ENCODE measurements at places on chromosomes 2 and 18. TPM values are rescaled to one million over a fixed set of nuclear protein-coding genes. Genes with fewer than 3 reads are reported as not detected.

- no peaks in the 10 kb centered on the region for H3K4me1 ChIP-seq
- no peaks in the 10 kb centered on the region for H3K27me3 ChIP-seq
- H3K4me3 ChIP-seq = no peak overlapping the region
- no peak overlapping the region for H3K27ac ChIP-seq
- H3K36me3 ChIP-seq = no peaks in the 10 kb centered on the region
- DNase-seq = no peak
Measured at GRCh38 chr2:60440079-60440766, 113.2 kb downstream of the BCL11A start.

Gene ERBB4
- 29.3 TPM for total RNA-seq

GRCh38 chr2:158580760-158581159, 124.0 kb downstream of the PKP4 start:
- H3K36me3 ChIP-seq = no peaks in the 10 kb centered on the region
- no peak overlapping the region for H3K27ac ChIP-seq
- no peak for DNase-seq
- H3K4me3 ChIP-seq = no peak overlapping the region
- no peaks in the 10 kb centered on the region for H3K27me3 ChIP-seq

GRCh38 chr2:151009437-151010175, 252.1 kb downstream of the RBM43 start:
- no peak overlapping the region for H3K4me3 ChIP-seq
- H3K27me3 ChIP-seq = no peaks in the 10 kb centered on the region
- H3K36me3 ChIP-seq = no peaks in the 10 kb centered on the region
- no peak for DNase-seq

Gene CPO
- total RNA-seq = 3.0 TPM

Gene DSG4
- not detected for total RNA-seq

DNA sequence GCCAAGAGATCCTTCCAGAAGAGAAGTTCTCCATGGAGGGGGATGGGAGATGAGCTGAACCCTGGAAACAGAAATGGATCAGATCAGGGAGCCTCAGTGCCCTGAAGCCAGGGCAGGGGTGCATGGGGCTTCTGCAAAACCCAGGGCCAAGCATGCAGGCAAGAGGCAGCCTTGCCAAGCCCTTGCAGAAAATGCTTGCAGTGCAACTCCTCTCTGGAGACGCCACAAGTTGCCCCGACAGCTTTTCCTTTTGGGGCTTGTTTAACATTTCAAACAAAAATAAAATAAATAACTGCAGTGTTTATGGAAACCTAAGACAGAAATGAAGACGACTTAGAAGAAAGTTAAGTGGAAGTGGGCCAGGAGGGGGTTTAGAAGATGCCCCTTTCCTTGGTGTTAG, 177.5 kb upstream of the TNP1 start:
- H3K4me1 ChIP-seq = peaks cover 26% of the 10 kb centered on the region
- no peak overlapping the region for H3K27ac ChIP-seq
- H3K36me3 ChIP-seq = no peaks in the 10 kb centered on the region
- no peak for DNase-seq
- no peak overlapping the region for H3K4me3 ChIP-seq

GRCh38 chr2:136357007-136357380, 239.0 kb upstream of the CXCR4 start:
- DNase-seq = no peak
- H3K27ac ChIP-seq = no peak overlapping the region
- H3K27me3 ChIP-seq = no peaks in the 10 kb centered on the region
- no peak overlapping the region for H3K4me3 ChIP-seq

- no peak overlapping the region for H3K4me3 ChIP-seq
- H3K27ac ChIP-seq = peak overlapping the region; percentile 14
- no peaks in the 10 kb centered on the region for H3K36me3 ChIP-seq
- no peak for DNase-seq
Measured at GRCh38 chr2:223102040-223102400, 50.0 kb downstream of the KCNE4 start.

DNA sequence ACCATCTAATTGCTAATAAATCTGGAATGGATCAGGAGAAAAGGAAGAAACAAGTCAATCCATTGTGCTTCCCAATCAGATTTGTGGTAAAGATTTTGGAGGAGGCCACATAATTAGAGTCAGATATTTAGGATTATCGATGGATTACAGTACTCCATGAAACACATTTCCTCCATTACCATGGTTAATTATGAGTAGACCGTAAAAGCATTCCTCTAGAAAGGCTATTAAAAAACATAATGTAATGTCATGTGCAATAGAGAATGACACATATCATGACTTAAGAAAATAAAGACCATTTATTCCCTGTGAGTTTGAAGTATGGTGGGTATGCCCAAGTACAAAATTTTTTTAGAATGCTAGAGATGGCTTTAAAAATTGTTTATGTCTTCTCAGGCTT, 96.1 kb downstream of the ITGA4 start:
- no peak overlapping the region for H3K4me3 ChIP-seq
- H3K27ac ChIP-seq = no peak overlapping the region
- no peaks in the 10 kb centered on the region for H3K27me3 ChIP-seq
- H3K4me1 ChIP-seq = no peaks in the 10 kb centered on the region

- no peak overlapping the region for H3K4me3 ChIP-seq
- H3K27me3 ChIP-seq = no peaks in the 10 kb centered on the region
- H3K27ac ChIP-seq = no peak overlapping the region
- H3K4me1 ChIP-seq = no peaks in the 10 kb centered on the region
- no peak for DNase-seq
Measured at GRCh38 chr2:143668234-143668633, 539.0 kb downstream of the ARHGAP15 start.

GRCh38 chr2:239934571-239935171, 90.5 kb downstream of the NDUFA10 start:
- no peaks in the 10 kb centered on the region for H3K4me1 ChIP-seq
- no peak for DNase-seq
- H3K36me3 ChIP-seq = no peaks in the 10 kb centered on the region
- no peak overlapping the region for H3K4me3 ChIP-seq
- H3K27ac ChIP-seq = no peak overlapping the region

- no peak for DNase-seq
- H3K27me3 ChIP-seq = no peaks in the 10 kb centered on the region
- no peak overlapping the region for H3K27ac ChIP-seq
- peaks cover 24% of the 10 kb centered on the region for H3K4me1 ChIP-seq
Measured at GRCh38 chr2:161355983-161356382, 47.8 kb downstream of the PSMD14 start.

GRCh38 chr2:25740810-25741381, 67.5 kb upstream of the DTNB start:
- DNase-seq = no peak
- no peaks in the 10 kb centered on the region for H3K27me3 ChIP-seq
- no peaks in the 10 kb centered on the region for H3K4me1 ChIP-seq
- H3K36me3 ChIP-seq = peaks cover 9% of the 10 kb centered on the region
- H3K27ac ChIP-seq = no peak overlapping the region

- H3K4me1 ChIP-seq = peaks cover 56% of the 10 kb centered on the region
- no peaks in the 10 kb centered on the region for H3K36me3 ChIP-seq
Measured at GRCh38 chr2:40127146-40127545, 324.7 kb downstream of the SLC8A1 start.

- no peak overlapping the region for H3K27ac ChIP-seq
- no peaks in the 10 kb centered on the region for H3K36me3 ChIP-seq
- no peaks in the 10 kb centered on the region for H3K27me3 ChIP-seq
- DNase-seq = no peak
Measured at GRCh38 chr2:20150806-20151571, 73.9 kb downstream of the SDC1 start.

DNA sequence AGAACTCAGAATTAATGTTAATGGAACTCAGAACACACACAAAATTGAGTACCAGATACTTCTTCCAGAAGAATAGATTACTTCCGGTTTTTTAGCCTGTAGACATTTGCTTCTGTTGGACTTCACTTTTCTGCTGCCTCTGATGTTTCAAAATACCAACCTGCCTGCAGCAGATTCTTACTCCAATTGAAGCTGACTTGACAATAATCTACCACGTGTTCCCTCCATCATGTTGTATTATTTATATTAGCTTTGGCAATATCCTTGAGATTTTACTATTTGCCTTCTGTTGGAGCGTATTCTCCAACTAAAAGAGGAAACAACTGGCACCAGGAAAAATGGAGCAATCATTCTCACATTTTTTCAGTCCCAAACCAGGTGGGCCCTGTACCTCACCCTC, 3.1 kb upstream of the GORASP2 start:
- H3K27me3 ChIP-seq = no peaks in the 10 kb centered on the region
- no peaks in the 10 kb centered on the region for H3K36me3 ChIP-seq
- H3K4me3 ChIP-seq = no peak overlapping the region
- DNase-seq = no peak

GRCh38 chr2:190767821-190768220, 112.8 kb upstream of the GLS start:
- H3K27me3 ChIP-seq = no peaks in the 10 kb centered on the region
- no peaks in the 10 kb centered on the region for H3K4me1 ChIP-seq
- H3K36me3 ChIP-seq = no peaks in the 10 kb centered on the region
- no peak overlapping the region for H3K4me3 ChIP-seq
- H3K27ac ChIP-seq = no peak overlapping the region

DNA sequence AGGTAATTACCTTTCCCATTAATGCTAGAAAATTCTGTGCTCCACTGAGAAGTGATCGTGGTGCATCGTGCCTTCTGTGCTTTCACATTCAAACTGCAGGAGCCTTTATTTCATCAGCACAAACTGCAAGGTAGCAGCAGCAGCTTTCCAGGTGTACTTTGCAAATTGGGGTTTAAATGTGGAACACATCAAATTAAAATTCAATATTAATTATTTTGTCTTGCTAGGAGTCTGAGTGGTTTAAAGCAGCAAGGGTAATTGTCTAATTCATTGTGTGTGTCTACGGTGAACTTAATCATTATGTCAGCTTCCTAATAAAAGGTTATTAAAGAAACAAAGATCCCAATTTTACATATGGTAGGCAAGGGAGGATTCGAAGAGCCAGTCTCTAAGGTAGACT, 180.8 kb upstream of the ATP5MC3 start:
- H3K27ac ChIP-seq = no peak overlapping the region
- no peak overlapping the region for H3K4me3 ChIP-seq
- no peaks in the 10 kb centered on the region for H3K4me1 ChIP-seq
- no peaks in the 10 kb centered on the region for H3K27me3 ChIP-seq

DNA sequence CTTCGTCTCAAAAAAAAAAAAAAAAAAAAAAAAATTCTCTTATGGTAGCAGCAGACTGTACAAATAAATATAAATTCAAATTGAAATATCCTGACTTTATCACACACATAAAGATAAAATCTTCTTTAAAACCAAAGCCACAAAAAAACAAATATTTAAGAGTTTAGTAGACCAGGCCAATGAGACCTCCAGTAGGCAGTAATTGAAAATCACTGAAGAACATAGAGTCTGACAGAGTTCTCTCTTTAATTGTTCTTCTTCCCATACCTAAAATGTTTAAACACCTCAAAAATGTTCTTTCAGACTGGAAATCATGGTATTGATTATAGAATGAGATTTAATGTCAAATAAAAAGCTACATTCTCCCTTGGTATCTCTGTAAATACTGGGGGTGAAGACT, 20.8 kb downstream of the PRPF40A start:
- DNase-seq = no peak
- H3K27me3 ChIP-seq = no peaks in the 10 kb centered on the region
- no peak overlapping the region for H3K4me3 ChIP-seq
- peaks cover 5% of the 10 kb centered on the region for H3K4me1 ChIP-seq
- H3K36me3 ChIP-seq = peaks cover 3% of the 10 kb centered on the region

GRCh38 chr2:133652398-133652797, 84.1 kb upstream of the NCKAP5 start:
- H3K36me3 ChIP-seq = no peaks in the 10 kb centered on the region
- no peak for DNase-seq
- no peak overlapping the region for H3K4me3 ChIP-seq
- H3K27ac ChIP-seq = no peak overlapping the region
- no peaks in the 10 kb centered on the region for H3K27me3 ChIP-seq

DNA sequence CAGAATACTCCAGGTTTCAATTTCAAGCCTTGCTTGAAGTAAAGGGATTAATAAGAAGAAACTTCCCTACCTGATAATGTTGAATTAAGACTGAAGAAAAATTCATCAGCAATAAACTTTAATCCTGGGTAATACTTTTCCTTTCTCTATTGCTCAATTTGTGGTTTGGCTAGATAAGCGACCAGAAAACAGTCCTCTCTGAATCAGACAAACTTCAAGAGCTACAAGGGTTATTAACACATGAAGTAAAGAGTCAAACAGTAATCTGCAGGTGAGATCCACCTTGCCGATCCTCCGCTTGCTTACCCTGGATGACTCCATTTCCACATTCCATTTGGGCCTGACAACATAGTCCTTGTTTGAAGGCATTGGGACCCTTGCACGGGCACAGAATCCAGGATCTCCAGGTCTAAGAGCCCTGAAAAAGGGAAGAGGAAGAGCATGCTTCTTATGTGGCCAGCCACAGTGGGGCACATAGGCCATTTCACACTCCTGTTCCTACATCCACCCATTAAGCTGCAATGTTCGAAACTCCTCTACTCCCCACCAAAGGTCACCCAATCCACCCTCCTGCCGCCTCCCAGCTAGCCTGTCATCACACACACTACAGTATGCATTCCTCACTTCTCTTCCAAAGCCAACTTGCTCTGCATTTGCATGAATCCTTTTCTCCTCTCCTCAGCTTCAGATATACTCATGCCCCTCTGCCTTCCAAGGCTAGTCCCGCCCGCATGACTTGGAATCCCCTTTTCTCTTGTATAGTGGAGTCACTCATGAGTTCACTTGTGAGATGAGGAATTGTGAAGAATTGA, 39.8 kb downstream of the IWS1 start:
- DNase-seq = no peak
- peaks cover 57% of the 10 kb centered on the region for H3K36me3 ChIP-seq
- H3K27me3 ChIP-seq = no peaks in the 10 kb centered on the region
- no peak overlapping the region for H3K27ac ChIP-seq

GRCh38 chr2:160022162-160022561, 40.3 kb downstream of the PLA2R1 start:
- H3K27ac ChIP-seq = no peak overlapping the region
- DNase-seq = no peak
- H3K27me3 ChIP-seq = no peaks in the 10 kb centered on the region
- H3K36me3 ChIP-seq = peaks cover 2% of the 10 kb centered on the region
- H3K4me1 ChIP-seq = peaks cover 2% of the 10 kb centered on the region
- H3K4me3 ChIP-seq = no peak overlapping the region

- H3K27me3 ChIP-seq = no peaks in the 10 kb centered on the region
- H3K4me3 ChIP-seq = no peak overlapping the region
- no peak for DNase-seq
- H3K27ac ChIP-seq = no peak overlapping the region
- H3K36me3 ChIP-seq = no peaks in the 10 kb centered on the region
Measured at GRCh38 chr2:194096402-194096801, 1560.6 kb upstream of the SLC39A10 start.

Gene TGFA
- total RNA-seq = 1.1 TPM

Gene SCG2
- total RNA-seq = 4.9 TPM

All from thoracic aorta (tissue), 2 donors.